ENCODE measurements at places on chromosomes 12 and 14. TPM values are rescaled to one million over a fixed set of nuclear protein-coding genes. Genes with fewer than 3 reads are reported as not detected.

The APPL2 gene
- 27.2 TPM for total RNA-seq

The PRR4 gene
- total RNA-seq, result 32.1 TPM

The NXPH4 gene
- not detected for total RNA-seq

The P2RX7 gene
- total RNA-seq, result 8.4 TPM

The LGR5 gene
- not detected for total RNA-seq

GRCh38 chr12:39440101-39440500, 2.8 kb downstream of the KIF21A start:
- peaks cover 19% of the 10 kb centered on the region for H3K4me1 ChIP-seq
- DNase-seq, result no peak
- no peaks in the 10 kb centered on the region for H3K27me3 ChIP-seq
- no peak overlapping the region for H3K4me3 ChIP-seq

DNA sequence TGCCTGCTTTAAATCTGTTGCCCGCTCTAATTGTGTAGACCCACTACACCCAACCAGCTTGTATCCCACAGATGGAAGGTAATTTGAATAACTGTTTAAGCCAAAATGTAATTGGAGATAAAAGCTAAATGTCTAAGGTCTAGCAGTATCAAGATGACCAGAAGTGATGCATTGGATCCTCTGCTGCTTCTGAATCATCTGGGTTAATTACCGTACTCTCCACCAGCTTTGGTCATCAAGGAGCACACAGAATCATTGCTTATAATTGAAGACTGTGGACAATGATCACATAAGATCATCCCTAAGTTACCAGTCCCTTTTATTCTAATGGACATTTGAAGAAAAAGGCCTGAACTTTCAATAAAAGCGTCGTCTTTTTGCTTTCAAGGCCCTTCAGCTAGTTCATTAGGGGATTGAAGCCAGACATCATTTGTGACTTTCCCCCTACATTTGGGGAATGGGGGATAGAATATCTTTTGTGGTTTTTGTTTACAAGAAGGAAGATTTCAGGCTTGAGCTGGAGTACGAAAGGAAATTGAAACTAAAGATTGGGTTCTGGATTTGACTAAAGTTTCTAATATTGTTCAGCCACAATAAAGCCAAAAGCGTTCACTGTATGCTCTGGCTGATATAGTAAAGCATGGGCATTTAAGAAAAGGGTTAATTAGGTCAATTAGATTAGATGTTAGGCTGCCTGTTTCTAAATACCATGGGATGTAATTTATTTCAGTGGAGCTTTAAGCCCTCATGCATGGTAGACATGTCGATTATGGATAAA, 123.2 kb downstream of the CHST11 start:
- no peak overlapping the region for H3K4me3 ChIP-seq
- no peaks in the 10 kb centered on the region for H3K36me3 ChIP-seq
- H3K27ac ChIP-seq, result no peak overlapping the region
- H3K27me3 ChIP-seq, result no peaks in the 10 kb centered on the region

DNA sequence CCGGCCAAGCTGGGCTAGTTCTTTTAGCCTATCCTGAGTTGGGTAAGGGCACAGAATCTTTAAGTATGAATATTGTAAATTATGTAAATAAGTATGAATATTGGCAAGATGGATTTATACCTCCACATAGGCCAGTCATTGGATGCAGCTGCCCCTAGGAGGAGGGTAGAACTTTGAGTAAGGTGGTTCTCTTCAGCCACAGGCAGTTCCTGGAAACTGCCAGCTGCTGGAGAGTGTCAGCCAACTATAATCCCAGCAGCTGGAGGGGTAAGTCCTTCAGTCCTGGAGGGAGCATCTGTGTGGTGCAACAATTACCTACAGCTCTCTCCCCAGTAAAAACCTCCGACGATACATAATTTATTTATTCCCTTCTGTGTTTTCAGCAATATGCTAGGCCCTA, 65.8 kb upstream of the TMPO start:
- H3K27me3 ChIP-seq, result no peaks in the 10 kb centered on the region
- DNase-seq, result no peak
- H3K27ac ChIP-seq, result no peak overlapping the region
- H3K4me3 ChIP-seq, result no peak overlapping the region
- H3K4me1 ChIP-seq, result no peaks in the 10 kb centered on the region

DNA sequence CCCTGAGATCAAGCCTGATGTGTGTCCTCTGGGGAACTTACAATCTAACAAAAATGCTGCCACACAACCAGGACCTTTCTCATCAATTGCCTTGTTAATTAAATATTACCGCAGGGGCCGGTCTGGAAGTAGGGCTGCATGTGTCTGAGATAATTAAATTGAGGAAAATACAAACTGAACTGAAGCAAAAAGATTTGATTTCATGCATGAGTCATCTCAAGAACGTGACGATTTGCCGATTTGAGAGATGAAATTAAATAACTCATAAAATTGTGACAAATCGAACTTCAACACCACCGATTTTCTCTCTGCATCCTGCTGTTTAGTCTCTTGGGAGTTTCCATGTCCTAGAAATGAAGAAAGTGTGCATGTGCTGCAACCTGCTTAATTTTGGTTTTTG, 94.6 kb upstream of the DAAM1 start:
- no peak overlapping the region for H3K4me3 ChIP-seq
- H3K27ac ChIP-seq, result no peak overlapping the region
- no peaks in the 10 kb centered on the region for H3K27me3 ChIP-seq
- no peaks in the 10 kb centered on the region for H3K36me3 ChIP-seq

DNA sequence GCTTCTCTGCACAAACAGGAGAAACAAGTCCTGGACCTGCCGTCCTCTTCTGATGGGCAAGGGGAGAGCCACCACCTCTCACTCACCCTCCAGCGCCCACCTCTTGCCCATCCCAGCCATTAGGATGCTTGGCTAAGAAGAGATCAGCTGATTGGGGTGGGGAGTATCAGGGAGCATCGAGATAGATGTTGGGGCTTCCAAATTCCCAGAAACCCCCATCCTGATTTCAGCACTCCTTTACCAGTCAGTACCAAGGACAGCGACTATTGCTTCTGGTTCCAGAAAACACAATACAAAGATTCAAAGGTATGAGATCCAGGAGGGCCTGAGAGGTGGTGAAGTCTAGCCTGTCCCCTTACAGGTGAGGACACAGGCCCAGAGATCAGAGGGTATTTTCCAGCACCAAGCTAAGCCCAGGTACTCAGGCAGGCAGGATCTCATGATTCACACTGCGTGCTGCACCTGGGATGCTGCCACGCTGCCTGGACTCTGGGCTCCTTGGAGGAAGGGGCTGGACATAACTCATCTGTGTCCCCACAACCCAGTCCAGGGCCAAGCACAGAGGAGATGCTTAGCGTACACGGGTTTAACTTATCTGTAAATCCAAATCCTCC, 76.6 kb downstream of the TUNAR start:
- H3K36me3 ChIP-seq, result no peaks in the 10 kb centered on the region
- no peak overlapping the region for H3K27ac ChIP-seq
- no peaks in the 10 kb centered on the region for H3K27me3 ChIP-seq
- no peak for DNase-seq
- H3K4me1 ChIP-seq, result no peaks in the 10 kb centered on the region

DNA sequence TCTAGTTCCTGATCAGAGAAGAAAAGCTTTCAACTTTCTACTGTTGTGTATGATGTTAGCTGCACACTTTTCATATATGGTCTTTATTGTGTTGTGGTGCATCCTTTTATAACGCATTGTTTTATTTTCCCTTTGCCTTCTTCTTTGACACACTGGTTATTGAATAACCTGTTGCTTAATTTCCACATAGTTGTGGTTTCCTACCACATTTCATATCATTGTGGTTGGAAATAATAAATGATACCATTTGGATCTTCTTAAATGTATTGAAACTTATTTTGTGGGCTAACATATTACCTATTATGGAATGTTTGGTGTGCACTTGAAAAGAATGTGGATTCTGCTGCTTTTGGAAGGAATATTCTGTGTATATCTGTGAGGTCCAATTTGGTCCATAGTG, 64.9 kb downstream of the GPHN start:
- H3K27me3 ChIP-seq, result no peaks in the 10 kb centered on the region
- no peaks in the 10 kb centered on the region for H3K4me1 ChIP-seq
- DNase-seq, result no peak
- H3K27ac ChIP-seq, result no peak overlapping the region

- no peak overlapping the region for H3K27ac ChIP-seq
- H3K4me1 ChIP-seq, result no peaks in the 10 kb centered on the region
- no peak for DNase-seq
- H3K27me3 ChIP-seq, result no peaks in the 10 kb centered on the region
These were observed 20.1 kb upstream of the PRICKLE1 start for GRCh38 chr12:42609605-42610004.

DNA sequence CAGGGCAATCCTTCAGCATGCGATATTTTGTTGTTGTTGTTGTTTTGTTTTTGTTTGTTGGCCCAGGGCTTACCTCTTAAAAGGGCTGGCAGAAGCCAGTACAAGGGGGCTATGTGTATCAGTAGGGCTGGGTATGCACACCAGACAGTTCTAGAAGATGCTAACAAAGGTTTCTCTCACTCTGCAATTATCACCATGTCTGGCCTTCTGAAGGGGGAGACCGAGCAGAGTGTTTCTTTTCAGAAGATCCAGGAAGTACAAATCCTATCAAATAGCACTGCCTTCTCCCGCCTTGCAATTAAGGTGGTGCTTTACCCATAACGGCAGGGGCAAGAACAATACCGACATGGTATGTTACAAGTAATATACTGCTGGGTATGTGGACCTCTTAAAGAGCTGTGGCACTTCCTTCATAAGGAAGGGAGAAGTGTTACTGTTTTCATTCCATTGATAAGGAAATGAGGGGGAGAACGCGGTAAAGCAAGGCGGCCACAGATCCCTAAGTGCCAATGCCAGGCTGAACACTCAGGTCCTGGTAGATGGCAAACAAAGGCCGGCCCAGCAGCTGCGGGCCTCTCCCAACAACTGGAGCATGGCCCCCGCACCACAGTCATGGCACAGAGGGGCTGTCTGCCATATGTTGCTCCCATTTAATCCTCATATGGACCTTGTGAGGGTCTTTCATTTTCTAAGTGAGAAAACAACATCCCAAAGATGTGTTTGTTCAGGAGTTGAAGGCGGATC, 19.2 kb upstream of the CACNA2D4 start:
- peaks cover 10% of the 10 kb centered on the region for H3K4me1 ChIP-seq
- DNase-seq, result no peak
- H3K4me3 ChIP-seq, result no peak overlapping the region
- no peak overlapping the region for H3K27ac ChIP-seq
- H3K27me3 ChIP-seq, result no peaks in the 10 kb centered on the region

- H3K4me3 ChIP-seq, result no peak overlapping the region
- no peaks in the 10 kb centered on the region for H3K4me1 ChIP-seq
- no peak overlapping the region for H3K27ac ChIP-seq
- H3K27me3 ChIP-seq, result no peaks in the 10 kb centered on the region
- no peaks in the 10 kb centered on the region for H3K36me3 ChIP-seq
These were observed 65.6 kb downstream of the NTF3 start for GRCh38 chr12:5497329-5498053.

GRCh38 chr14:54867011-54867410, 35.6 kb downstream of the GCH1 start:
- H3K27me3 ChIP-seq, result no peaks in the 10 kb centered on the region
- no peak overlapping the region for H3K27ac ChIP-seq
- no peaks in the 10 kb centered on the region for H3K36me3 ChIP-seq
- no peak for DNase-seq

All from upper lobe of left lung (tissue), 6 donors.